NCI-H2171 treated with DMSO at 0.1 percent for 48 hours (cell line): ENCODE measurements at places on chromosomes 2 and 18.

DNA sequence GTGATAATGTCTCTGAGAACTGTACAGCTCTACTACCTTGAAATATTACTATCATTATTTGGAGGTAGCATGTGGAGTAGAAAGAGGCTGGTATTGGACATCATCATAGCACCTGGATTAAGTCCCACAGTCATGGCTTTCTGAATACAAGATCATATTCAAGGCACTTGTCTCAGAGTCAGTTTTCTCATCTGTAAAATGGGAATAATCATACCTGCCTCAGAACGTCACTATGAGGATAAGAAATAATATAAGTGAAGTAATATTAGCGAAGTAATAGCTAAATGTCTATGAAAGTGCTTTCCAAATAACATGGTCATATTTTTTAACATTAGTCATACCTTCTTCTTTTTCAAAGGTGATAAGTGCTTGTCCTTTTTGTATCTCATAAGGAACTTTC, 11.0 kb downstream of the NMI start:
- DNase-seq = no peak

DNA sequence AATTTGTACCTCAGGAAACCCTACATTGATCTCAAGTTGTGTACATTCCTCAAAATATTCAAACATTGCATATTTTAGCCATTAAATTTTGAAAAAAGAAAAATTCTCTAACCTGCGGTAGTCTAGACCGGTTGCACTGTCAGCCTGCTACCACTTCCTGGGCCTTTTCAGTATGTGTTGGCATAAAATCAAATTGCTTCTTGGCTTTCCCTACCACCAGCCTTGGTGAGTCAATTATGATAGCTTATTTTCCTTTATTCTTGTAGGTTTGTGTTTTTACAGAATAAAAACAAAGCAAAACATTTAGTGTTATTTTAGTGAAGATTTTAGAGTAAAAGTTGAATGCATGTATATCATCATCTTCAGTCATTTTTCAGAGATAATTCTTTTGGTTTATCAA, 61.2 kb downstream of the FAM171B start:
- DNase-seq = no peak

DNA sequence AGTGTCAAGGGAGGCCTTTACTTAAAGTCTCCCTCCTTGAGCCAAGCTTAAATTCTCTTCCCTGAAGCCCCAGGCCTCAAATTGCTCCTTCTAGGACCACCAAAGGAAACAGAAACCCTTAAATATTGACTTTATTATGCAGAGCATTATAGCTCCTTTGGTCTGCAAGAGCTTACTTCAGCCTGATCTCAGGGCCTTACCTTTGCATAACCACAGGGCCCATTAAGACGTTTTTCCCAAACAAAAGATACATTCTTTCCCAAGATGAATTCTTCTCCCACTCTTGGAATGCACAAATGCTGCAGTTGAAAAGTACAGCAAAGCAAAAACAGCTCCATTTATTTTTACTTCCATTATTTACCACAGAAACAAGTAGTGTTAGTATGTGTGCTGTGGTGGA, 130.8 kb downstream of the B3GNT2 start:
- DNase-seq = no peak

DNA sequence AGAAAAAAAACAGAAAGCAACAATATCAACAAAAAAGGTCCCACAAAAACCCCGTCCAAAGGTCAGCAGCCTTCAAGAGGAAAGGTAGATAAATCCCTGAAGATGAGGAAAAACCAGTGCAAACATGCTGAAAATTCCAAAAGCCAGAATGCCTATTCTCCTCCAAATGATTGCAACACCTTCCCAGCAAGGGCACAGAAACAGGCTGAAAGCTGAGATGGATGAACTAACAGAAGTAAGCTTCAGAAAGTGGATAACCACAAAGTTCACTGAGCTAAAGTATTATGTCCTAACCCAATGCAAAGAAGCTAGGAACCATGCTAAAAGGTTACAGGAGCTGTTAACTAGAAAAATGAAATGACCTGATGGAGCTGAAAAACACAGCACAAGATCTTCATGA, 226.4 kb upstream of the DSEL start:
- DNase-seq = no peak

DNA sequence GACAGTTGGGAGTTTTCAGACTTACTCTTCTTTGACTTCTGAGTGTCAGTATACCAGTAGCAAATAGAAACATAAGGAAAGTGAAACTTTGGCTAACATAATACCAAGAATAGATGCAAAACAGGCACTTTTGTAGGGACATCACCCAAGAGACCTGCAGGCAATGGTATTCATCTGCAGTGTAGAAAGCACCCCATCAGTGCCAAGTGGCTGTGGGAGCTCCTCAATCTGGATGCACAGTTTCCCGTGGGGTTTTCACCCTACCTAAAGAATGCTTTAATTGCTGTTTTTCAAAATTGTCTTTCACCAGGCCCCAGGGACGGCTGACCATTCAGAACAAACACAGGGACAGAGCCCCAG, 96.6 kb upstream of the GPR45 start:
- DNase-seq = no peak

- no peak for DNase-seq
Measured at GRCh38 chr2:120893811-120894584, 158.3 kb downstream of the GLI2 start.

GRCh38 chr18:22483407-22483806, 65.7 kb upstream of the CTAGE1 start:
- no peak for DNase-seq

DNA sequence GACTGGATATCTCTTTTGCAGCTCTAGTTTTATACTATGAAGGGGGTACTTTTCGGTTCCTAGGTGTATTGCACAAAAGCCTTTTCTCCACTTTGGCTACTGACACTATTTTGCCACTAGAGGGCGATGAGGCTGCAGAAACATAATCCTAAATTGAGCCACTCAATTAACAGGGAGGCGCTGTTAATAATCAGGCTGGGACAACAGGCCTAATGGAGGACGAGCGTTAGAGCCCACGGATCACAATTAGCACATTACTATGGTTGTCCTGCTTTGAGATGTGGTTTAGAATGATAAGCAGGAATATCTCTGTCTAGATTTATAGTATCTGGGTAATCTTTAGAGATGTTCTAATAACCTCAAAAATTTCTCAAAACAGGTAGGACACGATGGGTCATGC, 62.2 kb upstream of the PMAIP1 start:
- peak; percentile 70 for DNase-seq

DNA sequence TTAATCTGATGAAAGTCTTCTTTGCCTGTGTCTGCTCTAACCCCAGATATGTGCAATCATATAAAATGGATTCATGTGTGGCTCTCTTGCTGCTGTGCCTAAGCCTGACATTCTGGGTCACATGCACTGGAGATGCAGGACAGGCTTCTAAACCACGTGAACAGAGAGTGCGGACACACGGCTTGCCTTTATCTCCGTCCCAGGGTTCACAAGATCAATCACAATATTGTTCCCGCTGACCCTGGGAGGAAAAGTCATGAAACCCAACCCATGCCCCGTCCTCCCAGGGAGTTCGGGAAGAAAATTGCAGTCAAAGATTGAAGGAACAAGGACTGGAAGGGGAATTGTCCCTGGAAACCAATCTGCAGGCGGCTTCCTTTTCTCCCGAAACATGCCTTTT, 74.8 kb downstream of the VAPA start:
- no peak for DNase-seq

DNA sequence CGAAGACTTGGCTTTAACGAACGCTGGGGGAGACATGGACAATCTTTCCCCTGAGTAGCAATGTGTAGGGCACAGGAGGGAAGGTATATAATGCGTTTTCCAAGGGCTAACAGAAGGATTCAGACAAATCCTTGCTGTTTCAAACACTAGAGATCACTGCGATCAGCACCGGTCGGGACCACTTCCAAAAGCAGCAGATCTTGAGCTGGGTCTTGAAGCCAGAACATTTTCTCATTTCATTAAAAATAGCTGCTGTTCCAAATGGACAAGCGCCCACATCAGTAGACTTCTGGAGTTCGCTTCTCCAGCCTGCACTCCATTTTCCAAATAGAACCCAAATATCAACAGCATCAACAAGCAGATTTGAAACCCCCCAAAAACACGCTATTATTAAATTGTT, 65.1 kb upstream of the MAPRE2 start:
- no peak for DNase-seq

DNA sequence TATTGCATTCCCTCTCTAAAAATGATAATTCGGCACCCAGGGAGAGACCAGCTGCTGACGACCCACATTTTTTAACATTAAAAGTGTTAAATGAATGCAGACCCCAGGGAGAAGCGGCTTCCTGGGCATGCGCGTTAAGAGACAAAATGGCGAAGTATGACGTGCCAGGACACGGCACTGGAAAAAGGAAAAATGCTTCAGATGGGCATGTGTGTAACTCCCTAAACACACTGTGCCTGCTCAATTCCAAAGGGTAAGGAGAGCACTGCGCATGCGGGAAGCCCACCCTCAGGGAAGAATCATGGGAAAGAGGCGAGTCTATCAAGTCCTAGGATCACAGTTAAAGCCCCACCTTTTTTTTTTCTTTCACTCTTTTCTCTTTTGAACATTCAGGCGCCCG, 58.1 kb downstream of the CYP26B1 start:
- no peak for DNase-seq

DNA sequence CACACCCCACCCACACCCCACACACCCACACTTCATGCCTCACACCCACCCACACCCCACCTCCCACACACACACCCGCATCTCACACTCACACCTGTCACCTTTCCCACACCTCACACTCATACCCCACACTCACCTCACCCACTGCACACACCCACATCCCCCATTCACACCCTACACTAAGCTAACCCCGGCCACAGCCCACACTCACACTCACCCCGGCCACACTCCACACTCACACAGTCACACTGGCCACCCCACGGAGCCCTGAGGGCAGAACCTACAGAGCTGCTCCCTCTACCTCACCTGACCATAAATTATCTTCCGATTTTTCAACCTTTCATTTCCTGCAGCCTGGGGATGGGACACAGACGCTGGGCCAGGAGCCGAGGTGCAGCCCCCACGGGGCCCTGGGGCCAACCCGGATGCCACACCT, 241.3 kb downstream of the HDAC4 start:
- DNase-seq = no peak

GRCh38 chr2:190563646-190564045, 29.1 kb upstream of the NEMP2 start:
- DNase-seq = no peak

DNA sequence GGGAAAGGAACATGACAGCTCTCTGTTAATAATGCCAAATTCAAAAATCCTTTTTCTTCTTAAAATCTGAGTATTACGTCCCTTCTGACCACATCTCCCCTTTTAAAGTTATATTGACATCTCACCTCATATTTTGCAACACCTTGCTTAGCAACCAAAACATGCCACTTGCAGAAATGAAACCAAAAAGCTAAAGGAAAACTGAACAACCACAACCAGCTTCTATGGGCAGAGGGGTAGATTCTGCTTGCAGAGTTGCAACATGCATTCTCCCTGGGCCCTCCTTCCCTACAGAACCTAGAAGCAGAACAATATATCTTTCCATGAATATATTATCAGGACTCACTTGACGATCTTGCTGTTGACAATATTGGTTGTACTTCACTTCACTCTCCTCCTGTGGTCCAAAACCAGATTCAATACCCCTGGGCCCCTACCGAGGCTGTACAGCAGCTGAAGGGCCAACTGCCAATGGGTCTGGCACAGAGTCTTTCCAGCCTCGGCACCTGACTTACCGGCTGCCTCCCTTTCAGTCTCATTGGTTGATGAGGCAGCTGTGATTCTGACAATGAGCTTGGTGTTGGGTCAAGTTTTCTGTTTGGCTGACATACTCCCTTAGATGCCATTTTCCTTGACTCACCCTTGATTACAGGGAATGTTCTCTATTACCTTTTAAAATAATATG, 616.6 kb downstream of the ZEB2 start:
- no peak for DNase-seq

- no peak for DNase-seq
Measured at GRCh38 chr18:48884306-48884705, 66.5 kb downstream of the SMAD7 start.

- DNase-seq = no peak
Measured at GRCh38 chr2:136347981-136348380, 230.0 kb upstream of the CXCR4 start.

- DNase-seq = no peak
Measured at GRCh38 chr2:197145471-197146056, 165.0 kb downstream of the ANKRD44 start.

- peak; percentile 1 for DNase-seq
Measured at GRCh38 chr18:72544092-72544886, at the start of gene CBLN2. Gene CBLN2, minus strand, starts transcription at chr18:72544342. Its CDS starts 2,182 bp downstream, at chr18:72542160.

GRCh38 chr18:35458677-35459441, 38.9 kb downstream of the INO80C start:
- DNase-seq = no peak

DNA sequence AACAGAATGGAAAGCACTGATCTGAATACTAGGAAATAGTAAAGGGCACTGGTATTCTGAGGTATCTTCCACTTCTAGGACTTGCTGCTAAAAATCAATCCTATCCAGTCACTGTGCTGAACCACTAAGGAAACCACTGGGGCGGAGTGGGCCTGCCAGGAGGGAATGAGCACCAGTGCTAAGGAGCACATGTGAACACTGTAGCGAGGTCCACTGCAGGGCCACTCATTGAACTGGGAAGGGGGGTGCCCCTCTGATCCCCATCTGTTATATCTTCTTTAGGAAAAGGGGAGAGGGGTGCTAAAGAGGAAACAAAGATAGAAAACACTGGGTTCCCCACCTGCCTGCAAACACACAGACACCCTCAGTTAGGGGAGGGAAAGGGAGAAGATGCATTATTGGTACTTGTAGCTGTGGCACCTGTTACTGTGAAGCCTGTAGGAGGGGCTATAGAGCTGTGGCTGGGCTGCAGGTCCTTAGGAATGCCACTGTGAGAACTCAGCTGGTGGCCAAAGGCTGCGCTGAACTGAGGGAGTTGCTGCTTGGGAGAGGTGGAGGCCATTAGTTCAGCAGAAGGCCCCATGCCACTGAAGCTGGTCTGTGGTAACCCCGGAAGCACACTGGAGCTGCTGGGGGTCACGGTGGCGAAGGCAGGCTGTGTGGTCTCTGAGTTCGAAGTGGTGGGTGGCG, 81.8 kb downstream of the INO80D start:
- no peak for DNase-seq

- DNase-seq = no peak
Measured at GRCh38 chr2:44155666-44156446, 12.8 kb upstream of the PPM1B start.

DNA sequence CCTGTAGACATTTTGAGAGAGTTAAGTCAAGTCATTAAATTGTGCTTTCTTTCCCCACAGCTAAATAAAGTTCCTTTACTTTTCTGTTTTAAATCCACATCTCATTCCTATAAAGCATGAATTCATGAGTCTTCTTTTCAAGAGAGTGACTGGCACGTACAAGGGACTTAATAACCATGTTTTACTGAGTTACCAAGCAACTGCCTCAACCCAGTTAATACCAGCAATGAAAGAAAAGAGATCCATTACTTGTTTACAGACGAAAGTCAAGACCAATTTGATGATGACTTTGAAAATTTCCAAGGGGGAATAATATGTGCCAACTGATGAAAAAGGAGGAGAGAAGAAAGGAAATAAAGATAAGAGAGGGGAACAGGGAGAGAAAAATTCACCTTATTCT, 1082.5 kb upstream of the GYPC start:
- DNase-seq = no peak

GRCh38 chr18:79600141-79600540, 79.5 kb upstream of the CTDP1 start:
- DNase-seq = no peak
